ENCODE measurements at places on chromosomes 5 and 9. TPM values are rescaled to one million over a fixed set of nuclear protein-coding genes. Genes with fewer than 3 reads are reported as not detected.

- no peak for DNase-seq
- H3K4me3 ChIP-seq: no peak overlapping the region
- peaks cover 57% of the 10 kb centered on the region for H3K27me3 ChIP-seq
Measured at GRCh38 chr5:1948111-1948510, 65.4 kb upstream of the IRX4 start.

- no peak for DNase-seq
- no peaks in the 10 kb centered on the region for H3K27me3 ChIP-seq
- H3K36me3 ChIP-seq: no peaks in the 10 kb centered on the region
- no peak overlapping the region for H3K27ac ChIP-seq
- no peak overlapping the region for H3K4me3 ChIP-seq
- no peaks in the 10 kb centered on the region for H3K4me1 ChIP-seq
Measured at GRCh38 chr5:6482735-6483134, 34.1 kb downstream of the UBE2QL1 start.

- peaks cover 20% of the 10 kb centered on the region for H3K36me3 ChIP-seq
- H3K27me3 ChIP-seq: no peaks in the 10 kb centered on the region
Measured at GRCh38 chr5:172919525-172920446, 39.4 kb upstream of the RPL26L1 start.

- no peak overlapping the region for H3K4me3 ChIP-seq
- H3K27me3 ChIP-seq: no peaks in the 10 kb centered on the region
- DNase-seq: peak; percentile 91
- H3K27ac ChIP-seq: peak overlapping the region; percentile 76
- peaks cover 23% of the 10 kb centered on the region for H3K4me1 ChIP-seq
Measured at GRCh38 chr5:172502969-172503368, 48.6 kb upstream of the SH3PXD2B start.

- no peaks in the 10 kb centered on the region for H3K4me1 ChIP-seq
- H3K4me3 ChIP-seq: no peak overlapping the region
Measured at GRCh38 chr9:136501686-136502085, 18.8 kb upstream of the SEC16A start.

Gene HCN1
- 0.66 TPM for total RNA-seq
